ENCODE measurements at places on chromosomes 2 and 18.

- ATAC-seq, result no peak
These were observed 62.3 kb downstream of the SOWAHC start for GRCh38 chr2:109676346-109676902.

DNA sequence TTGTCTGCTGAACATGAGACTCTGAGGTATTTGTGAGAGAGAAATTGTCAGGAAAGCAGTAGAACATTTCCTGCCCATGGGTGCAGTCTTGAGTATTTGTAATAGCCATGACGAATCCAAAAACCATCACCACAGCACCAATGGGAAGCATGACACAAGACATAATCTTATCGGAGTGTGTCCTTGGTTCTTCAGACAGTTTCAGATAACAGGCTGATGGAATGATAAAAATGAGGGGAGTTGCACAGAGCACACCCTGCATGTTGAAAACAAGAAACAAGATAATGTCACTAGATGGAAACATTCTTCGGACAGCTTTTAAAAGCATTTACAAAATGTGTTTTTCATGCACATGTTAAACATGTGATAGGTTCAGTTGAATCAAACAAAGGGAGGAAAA lies 56.9 kb downstream of the SLC38A11 start:
- ATAC-seq, result no peak

DNA sequence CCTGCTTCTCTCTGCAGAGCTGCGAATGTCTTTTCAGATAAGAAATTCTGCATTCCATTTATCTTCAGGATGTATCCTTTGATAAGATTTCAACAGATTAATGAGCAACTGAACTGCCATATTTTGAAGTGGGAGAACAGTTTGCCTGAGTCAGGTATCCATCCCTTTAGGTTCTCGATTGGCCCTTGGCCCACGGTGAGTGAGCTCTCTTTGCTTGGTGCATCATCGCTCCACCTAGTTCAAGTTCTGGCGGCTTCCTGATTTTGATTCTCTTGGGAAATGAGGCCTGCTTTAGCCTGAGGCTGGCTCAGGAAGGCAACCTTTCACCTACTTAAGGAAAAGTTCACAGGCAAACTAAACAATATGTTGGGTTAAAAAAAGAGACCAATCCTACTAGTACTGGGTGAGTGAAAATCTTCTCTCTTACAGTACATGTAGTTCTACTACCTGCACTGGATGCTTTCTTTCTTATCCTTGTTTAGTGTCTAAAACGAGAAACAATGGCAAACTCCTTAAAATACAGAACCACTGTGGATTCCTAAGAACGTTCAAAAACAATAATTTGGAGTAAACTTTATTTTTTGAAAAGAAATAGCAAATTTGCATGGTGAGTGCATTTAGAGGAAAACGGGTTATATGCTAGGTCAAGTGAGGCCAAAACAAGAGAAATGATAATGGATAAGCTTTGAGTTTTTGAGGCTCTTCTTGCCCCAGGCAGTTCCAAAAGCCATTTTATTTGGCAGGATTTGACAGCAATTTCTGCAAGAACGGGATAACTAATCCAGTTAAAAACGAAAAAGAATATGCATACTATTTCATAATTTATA lies 837 bp upstream of the ACSL3 start:
- no peak for ATAC-seq

DNA sequence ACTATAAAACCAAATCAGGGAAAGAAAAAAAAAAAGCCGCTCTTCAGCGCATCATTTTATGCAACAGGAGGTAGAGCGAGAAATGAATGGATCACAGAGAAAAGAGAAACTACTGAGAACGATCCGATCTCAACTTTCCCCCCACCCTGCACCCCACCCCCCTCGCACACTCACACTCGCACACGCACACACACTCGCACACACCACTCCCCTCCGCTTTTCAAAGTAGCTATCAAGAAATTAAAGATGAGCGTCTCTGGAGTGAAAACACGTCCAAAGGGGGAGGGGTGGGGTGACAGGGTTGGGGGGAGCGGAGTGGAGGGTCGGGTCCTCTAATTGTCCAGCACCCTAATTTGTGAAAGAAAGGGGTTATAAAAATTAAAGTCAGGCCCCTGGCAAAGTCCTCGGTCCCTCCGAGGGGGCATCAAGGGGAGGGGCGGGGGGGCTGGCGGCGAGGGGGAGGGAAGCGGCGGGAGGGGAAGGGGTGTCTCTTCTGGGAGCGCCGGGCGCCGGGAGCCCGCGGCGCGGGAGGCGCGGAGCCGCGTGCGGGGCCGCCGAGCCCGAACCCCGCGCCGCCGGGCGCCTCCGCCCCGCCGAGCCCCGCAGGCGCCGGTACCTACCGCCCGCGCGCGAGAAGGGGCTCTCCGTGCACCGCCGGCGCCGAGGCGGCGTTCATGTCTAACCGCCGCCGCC lies 428 bp downstream of the TCF4 start:
- no peak for ATAC-seq

GRCh38 chr2:165109915-165110314 lies 93.9 kb downstream of the SCN3A start:
- no peak for ATAC-seq

- no peak for ATAC-seq
These were observed 329.5 kb upstream of the CHAC2 start for GRCh38 chr2:53438100-53438499.

GRCh38 chr2:222299906-222300725 lies 1.3 kb upstream of the PAX3 start:
- ATAC-seq, result no peak

DNA sequence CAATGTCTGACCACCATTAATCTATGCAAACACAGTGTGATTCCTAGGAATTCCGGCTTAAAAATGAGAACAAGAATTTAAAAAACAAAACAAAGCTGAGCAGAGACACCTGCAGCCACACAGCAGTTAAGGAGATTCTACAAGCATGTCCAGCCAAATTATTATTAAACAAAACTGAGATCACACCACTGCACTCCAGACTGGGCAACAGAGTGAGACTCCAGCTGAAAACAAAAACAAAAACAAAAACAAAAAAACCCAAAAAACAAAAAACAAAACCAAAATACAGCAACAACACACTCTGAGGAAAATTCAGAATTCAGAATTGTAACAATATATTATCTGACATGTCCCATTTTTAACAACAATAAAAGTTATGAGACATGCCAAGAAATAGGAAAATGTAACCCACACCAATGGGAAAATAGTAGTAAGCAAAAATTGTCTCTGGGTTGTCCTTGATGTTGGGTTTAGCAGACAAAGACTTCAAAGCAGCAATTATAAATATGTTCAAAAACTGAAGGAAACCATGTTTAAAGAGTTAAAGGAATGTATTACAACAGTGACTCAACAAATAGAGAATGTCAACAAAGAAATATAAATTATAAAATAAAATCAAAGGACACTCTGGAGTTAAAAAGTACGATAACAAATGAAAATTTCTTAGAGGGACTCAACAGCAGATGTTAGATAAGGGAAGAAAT lies 19.7 kb downstream of the MYOM1 start:
- ATAC-seq, result no peak

DNA sequence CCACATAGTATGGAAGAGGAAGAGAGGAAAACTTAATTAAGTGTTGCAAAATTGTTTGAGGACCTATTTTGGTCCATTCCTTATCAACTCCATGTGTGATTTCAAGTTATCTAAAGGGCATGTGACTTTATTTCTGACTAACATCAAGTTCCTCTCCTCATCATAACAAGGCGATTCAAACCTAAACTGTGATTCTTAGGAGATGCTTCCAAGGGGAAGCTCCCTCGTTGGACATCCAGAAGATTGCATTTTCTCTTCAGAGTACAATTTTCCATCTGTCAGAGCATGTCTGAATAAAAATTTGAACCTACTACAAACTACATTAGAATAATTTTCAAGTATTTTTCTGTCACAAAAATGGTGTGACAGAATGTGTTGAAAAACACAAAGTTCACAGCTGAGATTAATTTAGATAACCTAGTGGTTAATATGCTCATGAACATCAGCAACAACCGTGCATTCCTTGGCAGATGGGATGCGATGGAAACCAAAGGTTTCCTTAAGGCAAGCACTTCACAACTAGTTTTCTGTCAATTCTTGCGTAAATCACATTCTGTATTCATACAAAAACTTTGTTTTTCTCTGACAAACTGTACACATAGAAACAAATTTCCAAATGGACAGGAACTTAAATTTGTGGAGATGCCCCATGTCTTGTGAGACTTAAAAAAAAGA lies 4.2 kb downstream of the SFT2D3 start:
- ATAC-seq, result no peak

GRCh38 chr2:236082061-236082460 lies 86.1 kb downstream of the GBX2 start:
- ATAC-seq, result no peak

- ATAC-seq, result no peak
These were observed 14.3 kb upstream of the NOL10 start for GRCh38 chr2:10704034-10704594.

GRCh38 chr2:105688946-105689345 lies 55.8 kb upstream of the NCK2 start:
- ATAC-seq, result no peak

- ATAC-seq, result no peak
These were observed 51.4 kb downstream of the TFCP2L1 start for GRCh38 chr2:121233486-121234110.

GRCh38 chr2:172821370-172822338 lies 86.0 kb downstream of the RAPGEF4 start:
- no peak for ATAC-seq

- ATAC-seq, result no peak
These were observed 264.6 kb upstream of the STON1 start for GRCh38 chr2:48265169-48266030.

GRCh38 chr2:121400201-121400600 lies 115.2 kb upstream of the TFCP2L1 start:
- no peak for ATAC-seq

DNA sequence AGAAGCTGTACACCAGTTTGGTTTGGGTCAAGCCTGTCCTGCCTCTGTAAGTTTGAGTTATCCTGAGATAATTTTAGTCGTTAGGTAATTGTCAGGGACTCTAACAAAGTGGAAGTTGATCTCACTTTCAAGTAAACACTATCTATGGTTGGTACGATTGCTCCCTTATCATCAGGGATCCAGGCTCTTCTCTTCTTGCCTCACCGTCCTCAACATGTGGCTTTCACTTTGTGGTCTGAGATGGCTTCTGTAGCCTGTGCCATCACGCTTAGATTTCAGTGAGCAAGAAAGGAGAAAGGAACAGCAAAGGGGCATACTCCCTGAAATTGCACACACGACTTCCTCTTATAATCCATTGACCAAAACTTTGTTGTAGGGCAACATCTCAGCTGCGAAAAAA lies 115.6 kb downstream of the CTAGE1 start:
- ATAC-seq, result no peak

- ATAC-seq, result no peak
These were observed 5.0 kb downstream of the SPIRE1 start for GRCh38 chr18:12652861-12653401.

- no peak for ATAC-seq
These were observed 129.4 kb upstream of the EML6 start for GRCh38 chr2:54594048-54594447.

DNA sequence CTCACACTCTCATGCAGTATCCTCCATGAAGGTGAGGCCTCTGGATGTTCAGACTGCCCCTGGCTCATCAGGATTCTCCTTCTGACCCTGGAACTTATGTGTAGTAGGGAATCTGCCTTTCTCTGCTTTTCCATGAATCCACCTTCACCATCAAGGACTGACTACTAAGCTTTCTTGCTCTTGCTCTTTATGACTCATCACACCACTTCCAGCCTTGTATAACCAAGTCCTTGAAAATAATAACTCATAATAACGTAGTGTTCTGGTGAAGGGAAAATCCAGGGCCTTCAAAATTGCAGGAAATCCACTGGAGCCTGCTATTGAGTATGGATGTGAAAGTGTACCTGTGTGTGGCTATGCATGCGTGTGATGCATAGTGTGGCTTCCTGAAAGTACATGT lies 11.3 kb upstream of the KCNS3 start:
- no peak for ATAC-seq

DNA sequence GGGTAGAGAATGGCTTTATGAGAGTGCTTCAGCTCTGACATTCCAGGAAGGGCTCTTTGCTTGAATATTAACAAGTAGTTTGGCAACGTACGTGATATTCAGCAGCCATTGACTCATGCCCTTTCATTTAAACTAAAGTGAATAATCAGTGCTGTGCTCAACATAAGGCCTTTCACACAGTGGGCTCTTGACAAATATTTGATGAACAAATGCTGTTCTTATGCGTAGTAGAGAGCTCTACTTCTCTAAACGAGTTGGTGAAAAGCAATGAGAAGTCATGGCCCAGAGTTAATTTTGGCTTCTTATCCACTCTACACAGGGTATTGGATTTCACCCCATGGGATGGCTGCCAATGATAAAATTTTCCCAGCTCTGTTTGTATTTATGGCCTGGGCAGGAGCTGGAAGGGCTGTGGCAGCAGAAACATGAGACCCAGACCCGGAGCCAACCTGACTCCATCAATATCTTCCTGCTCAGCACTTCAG lies 338.9 kb downstream of the CCDC85A start:
- no peak for ATAC-seq

- ATAC-seq, result no peak
These were observed 168.9 kb downstream of the CDH7 start for GRCh38 chr18:65919663-65920062.

DNA sequence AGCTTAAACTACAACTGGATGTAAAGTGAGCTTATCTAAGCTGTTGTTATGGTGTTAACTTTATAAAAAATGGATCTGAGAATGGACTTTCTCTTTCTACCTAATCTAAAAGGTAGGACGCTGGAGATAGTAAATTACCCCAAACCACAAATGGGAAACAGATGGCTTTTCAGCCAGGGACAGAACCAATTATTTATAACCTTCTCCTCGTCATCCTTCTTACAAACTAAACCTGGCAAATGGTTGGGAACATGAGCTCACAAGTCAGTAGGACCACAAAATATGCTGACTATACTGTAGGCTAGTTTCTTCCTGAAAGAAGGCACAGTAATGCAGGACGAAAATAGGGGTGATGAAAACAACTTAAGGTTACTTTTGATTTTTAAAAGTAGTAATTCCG lies 32.7 kb upstream of the ZDBF2 start:
- no peak for ATAC-seq

DNA sequence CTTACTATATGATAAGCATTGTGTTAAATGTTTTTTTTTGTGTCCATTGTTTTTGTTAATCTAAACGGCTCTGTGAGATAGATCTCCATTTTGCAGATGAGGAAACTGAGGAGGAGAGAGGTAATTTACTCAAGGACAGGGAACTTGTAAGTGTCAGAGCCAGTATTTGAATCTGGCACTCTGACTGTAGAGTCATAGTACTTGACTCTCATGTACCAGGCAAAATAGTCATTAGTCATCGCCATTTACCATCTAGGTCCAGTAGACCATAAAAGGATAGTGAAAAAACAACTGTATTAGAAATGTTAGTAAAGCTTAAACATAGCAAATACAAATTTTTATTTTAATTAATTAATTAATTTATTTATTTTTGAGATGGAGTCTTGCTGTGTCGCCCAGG lies 4.8 kb downstream of the PSMD14 start:
- ATAC-seq, result no peak

DNA sequence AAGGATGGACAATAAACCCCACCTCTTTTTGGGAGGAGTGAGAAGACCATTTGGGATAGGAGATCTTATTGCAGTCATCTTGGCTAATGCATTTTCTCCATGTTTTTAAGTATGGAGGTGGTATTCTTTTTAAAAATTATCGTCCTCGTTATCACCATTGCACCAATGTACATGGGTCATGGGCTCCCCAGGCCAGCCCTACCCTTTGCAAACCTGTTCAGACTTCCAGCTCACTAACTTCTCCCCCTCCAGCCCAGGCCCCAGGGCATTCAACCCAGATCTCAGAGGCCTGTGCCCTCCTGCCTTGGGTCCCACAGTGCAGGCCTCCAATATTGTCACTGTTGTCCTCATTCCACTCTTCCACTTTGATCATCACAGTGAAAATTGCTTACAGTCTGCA lies 68.4 kb downstream of the BCL2L11 start:
- ATAC-seq, result no peak

- no peak for ATAC-seq
These were observed 143.5 kb upstream of the TPO start for GRCh38 chr2:1269812-1270211.
